ENCODE measurements at places on chromosomes 13 and 19.

DNA sequence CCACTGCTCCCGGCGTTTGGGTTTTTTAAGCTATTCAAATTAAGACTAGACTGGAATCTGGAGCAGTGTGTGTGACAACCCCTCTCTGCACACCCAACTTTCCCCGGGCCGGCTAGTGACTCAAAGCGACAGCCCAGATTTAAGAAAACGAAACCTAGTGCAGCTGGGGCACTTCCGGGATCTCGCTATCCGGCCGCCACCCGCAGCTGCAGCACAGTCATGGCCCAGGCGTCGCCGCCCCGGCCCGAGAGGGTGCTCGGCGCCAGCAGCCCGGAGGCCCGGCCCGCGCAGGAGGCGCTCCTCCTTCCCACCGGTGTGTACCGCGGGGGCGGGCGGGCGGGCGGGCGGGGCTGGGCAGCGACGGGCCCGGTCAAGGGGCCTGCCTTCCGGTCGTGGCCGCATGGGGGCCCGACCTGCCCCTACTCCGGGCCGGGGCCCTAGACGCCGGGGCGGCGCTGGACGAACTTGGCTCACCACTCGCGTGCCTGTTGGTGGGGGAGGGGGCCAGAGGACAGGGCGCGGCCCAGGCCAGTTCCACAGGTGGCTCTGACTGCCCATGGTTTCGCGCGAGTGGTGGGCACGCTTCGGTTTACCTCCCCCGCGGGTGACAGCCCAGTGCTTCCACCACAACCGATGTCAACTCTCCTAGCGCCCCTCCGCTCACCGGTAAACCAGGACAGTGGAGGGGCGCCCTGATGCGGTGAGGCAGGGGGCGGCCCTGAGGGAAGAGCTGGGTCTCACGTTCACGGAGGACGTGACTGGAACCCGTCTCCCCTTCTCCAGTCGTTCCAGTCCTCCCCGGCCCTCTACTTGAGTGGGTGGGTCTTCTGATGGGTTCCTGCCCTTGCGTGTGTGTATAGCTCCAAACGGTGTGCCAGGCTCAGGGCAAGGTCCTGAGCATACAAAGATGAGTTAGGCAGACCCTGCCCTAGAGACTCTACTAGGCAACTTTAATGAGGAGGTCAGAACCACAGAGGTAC, at the start of gene PHF11:
Gene PHF11, plus strand, starts transcription at position 171 of the 980 bp plus-strand sequence. Its CDS starts 49 bp downstream, at position 220.
- peak; percentile 91 for DNase-seq

DNA sequence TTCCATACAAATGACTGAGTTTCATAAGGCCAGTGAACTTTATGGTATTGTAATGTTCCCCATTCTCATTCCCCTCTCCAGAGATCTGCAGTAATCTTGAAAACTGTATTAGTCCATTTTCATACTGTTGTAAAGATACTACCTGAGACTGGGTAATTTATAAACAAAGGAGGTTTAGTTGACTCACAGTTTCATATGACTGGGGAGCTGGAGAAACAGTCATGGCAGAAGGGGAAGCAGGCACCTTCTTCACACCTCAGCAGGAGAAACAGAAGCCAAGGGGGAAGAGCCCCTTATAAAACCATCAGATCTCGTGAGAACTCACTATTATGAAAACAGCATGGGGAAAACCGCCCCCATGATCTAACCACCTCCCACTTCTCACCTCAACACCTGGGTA, 318.7 kb upstream of the KLF12 start:
- DNase-seq, result no peak

GRCh38 chr19:33175886-33176669, 18.1 kb upstream of the LRP3 start:
- no peak for DNase-seq

- no peak for DNase-seq
Measured at GRCh38 chr19:43318203-43318602, 35.3 kb upstream of the CD177 start.

- no peak for DNase-seq
Measured at GRCh38 chr19:49422407-49423070, 702 bp downstream of the PTH2 start.

DNA sequence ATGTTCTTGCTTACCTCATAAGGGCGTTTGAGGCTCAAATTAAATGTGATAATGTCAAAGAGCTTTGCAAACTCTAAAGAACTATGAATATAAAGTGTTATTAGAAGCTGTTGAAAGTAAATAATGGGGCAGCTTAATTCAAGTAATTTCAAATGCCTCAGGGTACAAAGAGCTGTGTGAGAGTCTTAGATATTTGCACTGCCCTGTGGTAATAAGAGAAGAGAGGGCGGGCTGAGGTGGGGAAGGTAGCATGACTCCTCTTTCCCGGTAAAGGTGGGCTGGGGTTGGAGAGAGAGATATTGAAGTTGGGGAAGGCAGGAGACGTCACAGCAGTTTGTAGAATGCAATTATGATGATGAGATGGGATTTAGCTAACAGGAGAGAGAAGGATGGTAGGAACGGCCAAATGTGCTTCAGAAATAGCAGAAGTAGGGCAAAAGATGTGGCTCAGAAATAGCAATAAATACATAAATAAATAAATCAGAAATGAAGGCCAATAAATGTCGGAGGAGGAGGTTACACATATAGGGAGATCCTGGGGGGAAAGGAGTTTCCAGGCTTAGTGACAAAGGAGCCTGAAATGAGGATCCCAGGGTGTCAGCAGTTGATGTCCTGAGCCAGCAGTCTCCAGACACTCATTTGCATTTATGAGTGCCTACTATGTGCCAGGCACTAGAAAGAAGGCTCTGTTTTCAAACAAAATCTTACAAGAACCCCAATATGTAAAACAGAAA, 35.7 kb upstream of the RCBTB2 start:
- no peak for DNase-seq

- peak; percentile 52 for DNase-seq
Measured at GRCh38 chr19:4913996-4914735, 4.9 kb downstream of the UHRF1 start.

DNA sequence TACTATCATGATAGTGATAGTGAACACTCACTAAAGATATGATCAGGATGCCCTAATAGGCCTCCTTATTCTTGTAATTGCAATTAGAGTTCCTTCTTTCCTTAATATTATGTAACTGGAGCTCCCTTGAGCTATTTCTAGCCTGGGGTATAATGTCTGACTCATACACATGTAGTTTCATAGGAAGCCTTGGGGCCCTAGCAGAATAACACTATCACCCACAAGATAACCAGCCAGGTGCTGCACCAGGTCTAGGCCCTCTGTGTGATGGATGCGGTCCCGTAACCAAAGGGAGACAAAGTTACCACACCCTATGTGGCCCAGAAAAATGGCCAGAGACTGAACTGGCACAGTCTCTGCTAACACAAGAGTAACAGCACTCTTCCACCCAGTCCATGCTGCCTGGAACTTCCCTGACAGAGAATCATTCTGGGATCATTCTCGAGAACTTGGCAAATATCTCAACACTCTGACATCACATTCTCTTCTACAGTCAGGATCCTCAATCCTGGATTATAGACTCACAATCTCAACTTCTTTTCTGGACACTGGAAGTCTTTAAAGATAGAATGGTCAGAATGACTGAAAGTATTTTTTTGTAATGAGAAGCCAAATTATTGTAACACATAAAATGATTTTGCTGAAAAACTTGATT, 32.6 kb upstream of the IGFL4 start:
- no peak for DNase-seq

- DNase-seq, result no peak
Measured at GRCh38 chr19:38036707-38037611, 130.0 kb downstream of the SIPA1L3 start.

DNA sequence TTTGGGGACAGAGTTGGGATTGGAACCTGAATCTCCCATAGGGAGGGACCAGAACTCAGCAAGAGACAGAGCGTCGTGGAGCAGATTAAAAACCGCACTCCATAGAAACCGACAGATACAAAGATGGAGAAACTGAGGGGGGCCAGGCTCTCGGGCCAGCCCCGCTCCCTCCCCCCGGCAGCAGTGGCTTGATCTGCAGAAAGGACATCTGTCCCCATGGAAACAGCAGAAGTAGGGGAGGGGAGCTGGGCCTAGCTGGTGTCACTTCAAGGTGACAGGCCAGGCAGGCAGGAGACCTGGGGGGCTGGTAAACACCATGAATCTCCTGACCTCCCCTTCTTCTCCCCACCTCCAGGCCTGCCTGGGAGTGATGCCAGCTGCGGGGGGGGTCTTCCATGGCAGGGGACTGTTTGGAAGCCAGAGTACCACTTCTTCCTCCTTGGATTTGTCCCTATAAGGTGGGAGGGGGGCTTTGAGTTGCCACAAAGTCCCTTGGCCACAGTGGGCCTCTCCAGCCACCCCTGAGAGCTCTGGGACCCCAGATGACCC, 10.9 kb downstream of the TMIGD2 start:
- no peak for DNase-seq
